ENCODE measurements at places on chromosomes 6 and 20.

DNA sequence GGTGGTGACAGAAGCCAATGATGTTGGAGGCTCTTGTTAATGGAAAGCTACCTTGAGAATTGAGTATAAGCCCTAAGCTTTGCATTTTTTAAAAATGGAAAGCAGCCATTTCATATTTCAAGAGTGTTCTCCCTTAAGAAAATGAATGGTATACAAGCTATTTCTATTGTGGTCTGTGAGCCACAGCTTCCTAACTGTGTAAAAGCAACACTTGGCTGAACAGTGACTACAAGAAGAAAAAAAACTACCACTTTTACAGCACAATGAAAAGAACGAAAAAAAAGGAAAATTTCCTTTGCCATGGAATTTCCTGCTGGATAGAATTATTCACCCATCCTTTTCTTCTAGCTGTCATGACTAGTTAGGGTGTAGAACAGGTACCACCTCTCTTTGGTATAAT lies 397.1 kb upstream of the BTBD3 start:
- DNase-seq: no peak

- DNase-seq: no peak
These were observed 308.9 kb downstream of the DHX35 start for GRCh38 chr20:39270837-39271604.

- no peak for DNase-seq
These were observed 83.6 kb downstream of the THBS2 start for GRCh38 chr6:169169941-169170582.

DNA sequence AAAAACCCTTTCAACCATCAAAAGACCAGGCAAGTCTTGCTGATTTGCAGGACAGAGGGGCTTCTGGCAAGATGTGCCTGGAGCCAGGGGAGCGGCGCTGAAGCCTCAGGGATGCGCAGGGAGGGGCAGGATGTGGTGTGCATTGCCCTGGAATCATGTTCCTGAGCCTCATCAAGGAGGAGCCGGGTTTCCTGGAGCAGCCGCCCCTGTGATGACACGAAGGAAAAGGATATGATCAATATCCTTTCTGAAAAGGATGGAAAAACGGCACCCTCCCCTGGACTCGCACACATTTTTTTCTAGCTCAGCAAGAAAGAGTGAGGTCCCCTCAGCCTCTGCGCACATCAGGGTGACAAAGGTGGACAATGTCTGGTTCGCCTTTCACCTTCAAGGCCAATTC lies 173.1 kb upstream of the SSTR4 start:
- no peak for DNase-seq

DNA sequence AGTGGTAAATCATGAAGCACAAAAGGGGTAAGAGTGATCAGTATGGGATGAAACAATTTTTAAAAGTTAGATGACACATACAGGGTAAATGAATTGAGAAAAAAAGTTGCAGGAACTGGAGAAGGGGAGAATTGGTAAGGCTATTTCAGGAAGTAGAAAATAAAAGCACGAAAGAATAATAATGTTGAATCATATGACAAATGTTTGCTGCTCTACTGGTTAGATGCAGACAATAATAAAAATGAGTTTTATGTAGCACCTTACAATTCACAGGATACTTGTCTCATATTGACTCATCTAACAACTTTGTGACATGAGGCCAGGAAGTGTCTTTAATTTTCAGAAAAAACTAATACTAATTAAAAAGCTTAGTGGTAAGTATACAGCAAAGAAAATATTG lies 566.5 kb upstream of the MARCKS start:
- DNase-seq: no peak

GRCh38 chr6:155578251-155578650 lies 122.6 kb upstream of the NOX3 start:
- DNase-seq: no peak

DNA sequence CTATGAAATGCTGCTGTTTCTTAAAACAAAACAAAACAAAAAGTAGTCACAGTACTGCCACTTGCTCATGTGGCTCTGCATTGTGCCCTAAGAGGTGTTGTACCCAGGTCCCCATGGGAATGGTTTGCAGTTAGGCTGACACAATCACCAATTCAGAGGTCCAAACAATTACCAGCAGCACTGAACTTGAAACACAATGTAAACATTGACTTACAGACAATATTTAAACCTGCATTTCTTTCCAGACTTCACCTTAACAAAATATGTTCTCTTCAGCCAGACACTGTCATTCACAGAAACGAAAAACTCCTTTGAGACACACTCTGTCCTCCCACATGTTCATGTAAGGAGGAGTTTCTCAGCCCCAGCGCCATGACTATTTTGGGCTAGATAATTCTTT lies 206.8 kb upstream of the ARG1 start:
- no peak for DNase-seq

DNA sequence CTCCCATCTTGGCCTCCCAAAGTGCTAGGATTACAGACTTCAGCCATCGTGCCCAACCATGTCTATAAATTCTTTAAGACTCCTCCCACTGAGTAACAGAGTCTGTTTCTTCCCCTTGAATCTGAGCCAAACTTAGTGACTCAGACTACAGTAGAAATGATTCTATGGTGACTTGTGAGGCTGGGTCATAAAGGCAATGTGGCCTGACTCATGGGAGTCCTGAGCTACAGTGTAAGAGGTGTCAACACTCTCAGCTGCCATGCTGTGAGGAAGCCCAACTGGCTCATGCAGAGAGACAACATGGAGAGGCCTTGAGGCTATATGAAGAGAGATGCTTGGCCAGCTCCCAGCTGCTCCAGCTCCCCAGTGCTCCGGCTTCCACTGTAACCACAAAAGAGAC lies 5.2 kb upstream of the NRSN2 start:
- peak; percentile 57 for DNase-seq

DNA sequence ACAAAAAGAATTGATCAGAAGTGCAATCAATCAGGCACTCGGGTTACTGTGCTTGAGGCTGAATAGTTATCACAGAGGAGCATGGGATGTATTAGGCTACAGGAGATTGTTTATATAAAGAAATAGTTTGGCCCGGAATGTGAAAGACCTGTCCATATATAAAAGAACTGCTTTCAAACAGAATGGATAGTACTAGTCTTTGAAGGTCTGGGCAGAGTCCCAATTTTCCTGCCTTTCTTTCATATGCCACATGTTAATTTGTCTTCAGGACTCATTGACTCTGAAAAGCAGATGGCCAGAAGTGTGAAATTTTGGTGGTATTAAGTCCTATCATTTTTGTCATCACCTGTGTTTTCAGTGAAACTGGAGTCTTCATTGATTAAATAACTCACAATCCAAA lies 314.5 kb downstream of the EYA4 start:
- DNase-seq: no peak

GRCh38 chr20:31785089-31785488 lies 34.1 kb upstream of the MYLK2 start:
- no peak for DNase-seq

DNA sequence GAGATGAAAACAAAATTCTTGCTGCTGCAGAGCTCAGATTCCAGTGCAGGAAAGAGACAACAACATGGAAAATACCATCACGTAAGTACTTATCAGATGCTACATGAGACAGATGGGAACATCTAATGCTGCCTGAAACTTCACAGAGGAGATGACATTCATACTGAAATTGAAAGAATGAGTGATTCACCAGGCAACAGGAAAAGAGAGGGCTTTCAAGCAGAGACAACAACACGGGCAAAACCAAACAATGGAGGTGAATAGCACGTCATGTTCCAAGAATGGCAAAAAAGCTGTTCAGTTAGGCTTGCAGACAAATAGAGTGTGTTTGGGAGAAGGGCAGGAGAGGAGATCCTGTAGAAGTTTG lies 39.3 kb downstream of the GTF2H5 start:
- DNase-seq: no peak

- peak; percentile 86 for DNase-seq
These were observed 45.6 kb downstream of the LRRN4 start for GRCh38 chr20:6008254-6008653.

- no peak for DNase-seq
These were observed 45.6 kb upstream of the SLC9A8 start for GRCh38 chr20:49766979-49767521.

DNA sequence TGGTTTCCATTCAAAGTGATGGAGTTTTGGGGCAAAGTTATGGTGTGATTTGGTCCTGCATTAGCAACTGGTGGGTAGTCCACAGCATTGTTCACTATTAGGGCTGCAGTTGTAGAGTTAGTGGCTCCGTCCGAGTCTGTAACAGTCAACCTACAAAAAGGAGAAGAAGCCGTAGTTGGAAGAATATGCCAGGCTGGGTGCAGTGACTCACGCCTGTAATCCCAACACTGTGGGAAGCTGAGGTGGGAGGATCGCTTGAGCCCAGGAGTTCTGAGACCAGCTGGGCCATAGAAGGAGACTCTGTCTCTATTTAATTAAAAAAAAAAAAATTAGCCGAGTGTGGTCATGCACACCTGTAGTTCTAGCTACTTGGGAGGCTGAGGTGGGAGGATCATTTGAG lies 69.5 kb downstream of the KIAA0319 start:
- DNase-seq: peak; percentile 52

DNA sequence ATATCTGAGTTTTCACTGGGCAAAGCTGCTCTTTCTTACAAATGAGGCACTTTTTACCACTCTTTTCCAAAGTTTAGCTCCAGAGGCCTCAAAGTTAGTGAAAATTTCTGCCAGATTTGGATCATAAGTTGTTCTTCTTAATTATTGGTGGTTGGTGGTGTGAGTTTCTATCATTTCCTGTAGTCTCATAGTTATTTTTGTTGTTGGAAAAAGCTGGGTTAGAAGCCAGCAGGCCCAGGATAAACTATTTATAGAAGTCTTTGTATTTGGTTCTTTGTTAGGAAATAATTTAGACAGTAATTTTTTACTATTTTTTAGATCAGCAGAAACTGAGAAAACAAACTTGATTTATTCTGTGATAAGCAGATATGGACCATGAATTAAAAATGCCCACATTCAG lies 10.6 kb downstream of the PFDN4 start:
- DNase-seq: no peak

GRCh38 chr6:14798594-14798982 lies 447.3 kb upstream of the JARID2 start:
- no peak for DNase-seq

GRCh38 chr6:69795469-69796072 lies 1.2 kb downstream of the LMBRD1 start:
- DNase-seq: peak; percentile 23

GRCh38 chr20:46364670-46365486 lies 41.5 kb downstream of the ELMO2 start:
- DNase-seq: no peak

DNA sequence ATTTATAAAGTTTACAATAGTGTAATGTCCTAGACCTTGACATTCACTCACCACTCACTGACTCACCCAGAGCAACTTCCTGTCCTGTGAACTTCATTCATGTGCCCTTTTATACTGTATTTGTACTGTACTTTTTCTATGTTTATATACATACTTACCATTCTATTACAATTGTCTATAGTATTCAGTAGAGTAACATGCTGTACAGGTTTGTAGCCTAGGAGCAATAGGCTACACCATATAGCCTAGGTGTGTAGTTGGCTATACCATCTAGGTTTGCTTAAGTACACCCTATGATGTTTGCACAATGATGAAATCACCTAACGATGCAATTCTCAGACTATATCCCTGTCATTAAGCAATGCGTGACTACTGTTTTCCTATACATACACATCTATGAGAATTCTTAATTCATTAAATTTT lies 17.5 kb downstream of the EDEM2 start:
- peak; percentile 53 for DNase-seq

GRCh38 chr6:127115084-127115655 lies 3.3 kb upstream of the RSPO3 start:
- no peak for DNase-seq

DNA sequence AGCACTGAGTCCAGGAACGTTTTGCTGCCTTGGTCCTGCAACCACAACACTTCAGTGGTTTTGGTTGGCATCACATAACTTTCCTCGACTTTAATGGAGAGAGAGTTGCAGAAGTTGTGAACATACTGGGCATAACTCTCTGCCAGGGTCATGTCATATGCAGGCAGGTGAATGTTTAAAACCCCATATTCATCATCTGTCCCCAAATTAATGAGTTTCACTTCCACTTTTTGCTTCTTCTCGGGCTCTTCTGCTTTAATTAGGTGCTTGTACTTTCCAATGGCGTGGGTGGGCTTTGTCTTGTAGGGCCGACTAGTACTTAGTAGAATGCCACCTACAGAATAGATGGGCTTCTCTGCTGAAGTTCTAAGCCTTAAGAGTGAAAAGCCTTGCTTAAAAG lies 45.2 kb upstream of the TFAP2A start:
- no peak for DNase-seq

DNA sequence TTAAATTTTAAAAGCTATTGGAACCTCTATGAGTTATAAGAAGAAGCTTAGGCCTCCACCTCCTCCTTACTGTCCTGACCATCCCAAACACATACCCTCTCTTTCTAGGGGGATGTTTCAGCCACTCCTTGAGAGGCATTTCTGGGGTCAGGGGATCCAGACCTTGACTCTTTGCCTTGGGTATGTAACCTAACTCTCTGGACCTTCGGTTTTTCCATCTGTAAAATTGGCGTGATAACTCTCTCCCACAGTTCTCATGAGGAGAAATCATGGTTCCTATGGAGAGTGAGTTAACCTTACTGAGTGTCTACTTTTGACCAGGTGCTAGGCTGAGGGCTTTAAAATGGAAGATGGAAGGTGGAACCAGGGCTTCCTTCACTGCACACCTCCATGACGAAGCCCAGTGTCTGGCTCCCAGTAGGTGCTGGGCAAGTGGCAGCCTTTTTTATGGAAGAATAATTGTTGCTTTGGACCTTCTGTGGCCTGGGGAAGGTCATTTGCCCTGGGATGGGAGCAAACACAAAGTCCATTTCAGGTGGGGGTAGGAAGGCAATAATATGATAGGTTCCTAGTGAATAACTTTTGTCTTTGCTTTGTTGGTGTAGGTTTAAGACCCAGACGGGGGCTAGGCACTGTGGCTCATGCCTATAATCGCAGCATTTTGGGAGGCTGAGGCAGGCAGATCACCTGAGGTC lies 18.4 kb downstream of the FOXP4 start:
- DNase-seq: no peak

All from suppressor macrophage (primary cell).